NCI-H1436 treated with DMSO at 0.1 percent for 48 hours (cell line): ENCODE measurements at places on chromosomes 12 and 14.

- DNase-seq = no peak
Measured at GRCh38 chr12:121611306-121611705, 15.0 kb upstream of the ORAI1 start.

DNA sequence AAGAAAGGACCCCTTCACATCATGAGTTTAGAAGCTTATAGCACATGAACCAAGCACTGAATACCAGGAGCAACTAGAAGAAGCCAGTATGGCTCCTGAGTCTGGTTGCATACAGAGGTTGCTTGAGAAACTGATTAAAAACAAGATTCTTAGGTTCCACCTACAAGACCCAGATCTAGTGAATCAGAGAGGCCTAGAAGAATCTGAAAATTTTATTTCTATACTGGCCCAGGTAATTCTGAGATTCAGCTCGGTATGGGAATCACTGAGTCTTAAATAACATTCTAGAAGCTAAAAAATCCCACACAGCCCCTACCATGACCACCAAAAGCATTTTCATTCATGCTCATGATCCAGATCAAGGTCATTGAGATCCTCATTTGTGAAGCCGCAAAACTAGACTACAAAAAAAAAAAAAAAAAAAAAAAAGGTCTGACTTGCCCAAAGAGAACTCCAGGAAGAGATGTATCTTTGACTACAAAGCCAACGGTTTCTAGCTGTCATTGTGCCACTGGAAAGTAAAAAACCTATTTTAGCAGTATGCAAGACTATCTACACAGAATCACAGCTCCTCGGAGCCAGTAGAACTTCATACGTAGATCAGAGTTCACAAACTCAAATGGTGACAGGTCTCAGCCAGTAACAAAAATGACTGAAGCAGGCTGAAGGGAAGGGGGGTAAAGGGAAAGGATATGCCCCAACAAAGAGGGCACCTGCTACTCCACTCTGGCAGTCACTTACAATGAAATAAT is 168.4 kb upstream of the EGLN3 start:
- DNase-seq = no peak

- DNase-seq = no peak
Measured at GRCh38 chr12:93886533-93887511, 209.6 kb downstream of the CRADD start.

GRCh38 chr12:24393071-24393470 is 443.6 kb upstream of the SOX5 start:
- DNase-seq = no peak

- DNase-seq = no peak
Measured at GRCh38 chr12:92124689-92125029, 21.0 kb downstream of the BTG1 start.

- no peak for DNase-seq
Measured at GRCh38 chr12:18681818-18682217, 56.0 kb downstream of the PLCZ1 start.

GRCh38 chr12:47910981-47911380 is 6.2 kb upstream of the VDR start:
- no peak for DNase-seq
